Uterus (tissue), 4 donors: ENCODE measurements at places on chromosomes 3 and 15. TPM values are rescaled to one million over a fixed set of nuclear protein-coding genes. Genes with fewer than 3 reads are reported as not detected.
A peak's percentile ranks its signal among the peaks of the same experiment; 100 is the strongest.

The CKMT1B gene
- 0.29 TPM for total RNA-seq

The CEMIP gene
- total RNA-seq, result under 0.01 TPM

The EPHA6 gene
- total RNA-seq, result 7.3 TPM

The ARPIN gene
- total RNA-seq, result 32.8 TPM

The RLBP1 gene
- not detected for total RNA-seq

The SLC28A1 gene
- 0.43 TPM for total RNA-seq

The SI gene
- not detected for total RNA-seq

The MAP2K1 gene
- total RNA-seq, result 38.8 TPM

The REC114 gene
- not detected for total RNA-seq

The GPR149 gene
- total RNA-seq, result not detected

DNA sequence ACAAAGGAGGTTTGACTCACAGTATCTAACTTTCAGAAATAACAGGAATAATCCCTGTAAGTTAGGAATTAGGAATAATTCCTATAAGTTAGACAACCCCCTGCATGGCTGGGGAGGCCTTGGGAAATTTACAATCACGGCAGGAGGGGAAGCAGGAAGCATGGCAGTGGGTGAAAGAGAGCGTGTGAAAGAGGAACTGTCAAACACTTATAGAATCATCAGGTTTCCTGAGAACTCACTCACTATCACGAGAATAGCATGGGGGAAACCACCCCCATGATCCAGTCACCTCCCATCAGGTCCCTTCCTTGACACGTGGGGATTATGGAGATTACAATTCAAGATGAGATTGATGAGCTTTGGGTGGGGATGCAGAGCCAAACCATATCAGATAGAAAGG lies 385.5 kb downstream of the IL20RB start:
- no peaks in the 10 kb centered on the region for H3K4me1 ChIP-seq
- no peak for DNase-seq
- H3K27ac ChIP-seq, result no peak overlapping the region
- no peaks in the 10 kb centered on the region for H3K27me3 ChIP-seq
- H3K4me3 ChIP-seq, result no peak overlapping the region

DNA sequence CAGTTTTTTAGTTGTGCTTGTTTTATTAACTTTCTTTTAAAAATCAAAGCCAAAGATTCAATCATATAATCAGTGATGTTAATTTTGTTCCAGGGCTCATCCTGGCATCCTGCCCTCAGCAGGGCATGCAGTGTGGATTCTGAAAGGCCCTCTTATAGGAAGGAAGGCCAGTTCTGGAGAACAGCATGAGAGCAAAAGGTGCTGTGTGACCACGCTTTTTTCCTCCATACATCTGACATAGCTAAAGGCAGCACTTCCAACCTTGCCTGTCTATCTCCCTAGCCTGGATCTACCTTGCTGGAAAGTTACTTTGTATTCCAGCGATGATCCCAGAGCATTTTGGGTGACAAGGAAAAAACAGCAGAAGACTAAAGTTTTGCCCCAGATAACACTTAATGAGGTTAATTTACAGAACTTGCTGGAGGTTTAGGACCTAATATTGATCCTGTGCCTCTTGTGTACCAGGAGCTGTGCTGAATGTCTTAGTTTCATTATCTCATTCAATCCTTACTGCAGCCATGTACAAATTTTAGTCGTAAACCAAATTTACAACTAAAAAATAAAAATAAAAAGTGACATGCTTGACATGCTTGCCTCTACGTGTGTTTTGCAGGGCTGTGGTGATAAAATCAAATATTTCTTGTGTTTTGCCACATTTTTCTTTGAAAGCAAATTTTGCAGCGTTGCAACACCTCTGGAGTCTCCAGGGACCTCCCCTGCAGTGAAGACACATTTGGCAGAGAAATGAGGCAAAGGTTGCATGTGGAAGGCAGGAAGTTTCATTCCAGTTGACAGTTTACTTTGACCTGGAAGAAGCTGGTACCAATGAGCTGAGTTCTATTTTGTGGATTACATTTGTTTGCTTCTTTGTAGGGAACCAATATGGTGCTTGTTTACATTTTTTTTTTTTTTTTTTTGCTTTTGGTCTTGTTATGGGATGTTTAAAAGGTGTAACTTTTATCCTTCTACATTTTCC lies 13.2 kb downstream of the IL1RAP start:
- DNase-seq, result no peak
- no peaks in the 10 kb centered on the region for H3K36me3 ChIP-seq
- H3K27me3 ChIP-seq, result no peaks in the 10 kb centered on the region
- H3K4me1 ChIP-seq, result no peaks in the 10 kb centered on the region
- no peak overlapping the region for H3K4me3 ChIP-seq
- H3K27ac ChIP-seq, result no peak overlapping the region

DNA sequence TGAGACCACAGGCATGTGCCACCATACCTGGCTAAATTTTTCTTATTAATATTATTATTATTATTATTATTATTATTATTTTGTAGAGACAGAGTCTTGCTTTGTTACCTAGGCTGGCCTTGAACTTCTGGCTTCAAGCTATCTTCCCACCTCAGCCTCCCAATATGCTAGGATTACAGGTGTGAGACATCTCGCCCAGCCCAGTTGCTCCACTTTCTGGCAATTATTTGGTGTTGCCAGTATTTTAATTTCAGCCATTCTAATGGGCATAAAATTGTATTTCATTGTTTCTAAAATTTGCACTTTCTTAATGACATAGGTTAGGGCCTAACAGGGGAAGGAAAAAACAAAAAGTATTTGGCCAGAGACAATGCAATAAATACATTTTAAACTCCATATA lies 1217.6 kb upstream of the ALCAM start:
- no peaks in the 10 kb centered on the region for H3K27me3 ChIP-seq
- no peak for DNase-seq
- no peak overlapping the region for H3K4me3 ChIP-seq
- H3K36me3 ChIP-seq, result no peaks in the 10 kb centered on the region

DNA sequence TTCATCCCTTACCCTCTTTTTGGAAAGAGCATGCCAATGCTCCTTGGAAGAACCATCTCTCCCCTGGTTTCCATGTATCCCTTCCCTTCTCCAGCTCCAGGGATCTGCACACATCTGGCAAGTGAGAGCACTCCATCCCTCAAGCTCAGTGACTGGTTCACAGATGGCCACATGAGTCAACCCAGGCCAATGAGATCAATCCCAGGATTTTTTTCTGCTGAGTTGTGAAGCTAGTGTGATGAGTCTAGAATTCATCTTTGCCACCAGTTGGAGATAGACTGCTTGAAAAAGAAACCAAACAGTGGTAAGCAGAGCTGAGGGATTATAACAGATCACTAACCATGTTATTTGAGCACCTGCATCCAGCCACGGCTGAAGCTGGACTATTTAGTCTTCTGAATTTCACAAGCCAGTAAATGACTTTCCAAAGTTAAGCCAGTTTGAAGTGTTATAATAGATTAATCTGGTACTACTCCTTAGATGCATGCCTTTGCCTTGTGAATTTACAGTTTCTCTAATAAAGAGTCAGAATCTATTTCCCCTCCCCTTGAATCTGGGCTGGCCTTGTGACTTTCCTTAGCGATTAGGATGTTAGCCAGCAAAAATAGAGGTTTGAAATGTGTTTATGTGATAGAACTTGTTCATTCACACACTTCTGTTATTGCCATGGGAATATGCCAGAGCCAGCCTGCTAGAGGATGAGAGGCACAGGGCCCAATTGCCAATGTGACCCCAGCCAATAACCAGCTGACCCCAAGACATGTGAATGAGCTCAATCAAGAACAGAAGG lies 159.8 kb downstream of the WNT5A start:
- DNase-seq, result no peak
- H3K4me1 ChIP-seq, result peaks cover 10% of the 10 kb centered on the region
- H3K27me3 ChIP-seq, result no peaks in the 10 kb centered on the region
- no peak overlapping the region for H3K4me3 ChIP-seq
- no peak overlapping the region for H3K27ac ChIP-seq

- H3K27me3 ChIP-seq, result no peaks in the 10 kb centered on the region
- no peaks in the 10 kb centered on the region for H3K36me3 ChIP-seq
- H3K27ac ChIP-seq, result no peak overlapping the region
- DNase-seq, result no peak
- H3K4me1 ChIP-seq, result no peaks in the 10 kb centered on the region
Measured at GRCh38 chr3:160968761-160969160, 136.4 kb downstream of the B3GALNT1 start.

DNA sequence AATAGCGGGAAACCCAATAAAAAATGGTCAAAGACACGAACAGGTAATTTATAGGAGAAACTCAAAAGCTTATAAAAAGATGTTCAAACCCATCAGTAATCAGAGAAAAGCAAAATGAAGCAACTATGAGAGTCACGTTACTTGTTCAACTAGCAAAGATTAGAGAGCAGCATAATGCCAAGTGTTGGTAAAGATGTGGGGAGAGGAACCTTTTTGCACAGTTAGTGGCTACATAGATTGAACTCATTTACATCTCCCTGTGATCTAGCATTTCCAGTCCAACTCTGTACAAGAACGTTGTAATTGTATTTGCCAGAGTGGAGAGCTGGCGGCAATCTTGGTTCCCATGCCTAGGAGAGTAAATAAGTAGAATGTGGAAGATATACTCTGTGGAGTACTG lies 15.2 kb downstream of the CCR1 start:
- H3K36me3 ChIP-seq, result no peaks in the 10 kb centered on the region
- H3K4me1 ChIP-seq, result no peaks in the 10 kb centered on the region
- no peak overlapping the region for H3K27ac ChIP-seq
- no peaks in the 10 kb centered on the region for H3K27me3 ChIP-seq
- no peak overlapping the region for H3K4me3 ChIP-seq

DNA sequence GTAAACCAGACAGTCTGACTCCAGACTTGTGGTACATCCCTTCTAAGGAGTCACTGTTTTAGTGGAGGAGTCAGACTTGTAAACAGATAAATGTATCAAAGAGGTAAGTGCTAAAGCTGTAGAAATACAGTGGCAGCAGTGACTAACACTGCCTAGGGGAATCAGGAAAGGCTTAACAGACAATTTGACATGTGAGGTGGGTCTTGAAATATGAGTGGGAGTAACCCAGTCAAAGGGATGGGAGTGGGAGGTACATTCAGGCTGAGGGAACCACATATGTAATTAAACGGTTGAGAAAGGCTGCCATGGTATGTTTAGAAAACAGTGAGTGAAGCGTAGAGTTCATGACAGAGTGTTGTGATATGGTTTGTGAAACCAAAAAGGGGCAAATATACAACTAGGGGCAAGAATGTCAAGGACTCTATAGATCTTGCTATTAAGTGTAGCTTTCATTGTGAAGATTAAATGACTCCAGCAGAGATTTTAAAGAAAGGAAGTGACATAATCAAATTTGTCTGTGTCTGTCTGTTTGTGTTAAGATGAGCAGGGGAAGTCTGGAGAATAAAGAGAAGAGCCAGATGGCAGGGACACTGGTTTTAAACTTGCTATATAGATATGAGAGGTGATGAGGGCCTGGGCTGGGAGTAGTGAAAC lies 11.2 kb upstream of the ALCAM start:
- no peaks in the 10 kb centered on the region for H3K27me3 ChIP-seq
- H3K4me1 ChIP-seq, result no peaks in the 10 kb centered on the region
- H3K27ac ChIP-seq, result no peak overlapping the region
- H3K4me3 ChIP-seq, result no peak overlapping the region
- no peaks in the 10 kb centered on the region for H3K36me3 ChIP-seq
- DNase-seq, result no peak

DNA sequence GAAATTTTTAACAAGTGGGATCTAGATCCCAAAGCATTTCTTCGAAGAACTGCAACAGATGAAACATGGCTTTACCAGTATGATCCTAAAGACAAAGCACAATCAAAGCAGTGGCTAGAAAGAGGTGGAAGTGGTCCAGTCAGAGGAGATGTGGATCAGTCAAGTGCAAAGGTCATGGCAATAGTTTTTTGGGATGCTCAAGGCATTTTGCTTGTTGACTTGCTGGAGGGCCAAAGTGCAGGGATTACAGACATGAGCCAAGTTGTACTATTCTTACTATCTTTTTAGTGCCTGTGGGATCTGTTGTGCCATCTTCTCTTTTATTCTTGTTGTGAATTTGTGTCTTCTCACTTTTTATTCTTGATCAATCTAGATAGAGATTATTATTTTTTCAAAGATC lies 82.0 kb downstream of the REC114 start:
- no peak for DNase-seq
- no peak overlapping the region for H3K27ac ChIP-seq
- H3K36me3 ChIP-seq, result no peaks in the 10 kb centered on the region
- no peaks in the 10 kb centered on the region for H3K27me3 ChIP-seq
- no peaks in the 10 kb centered on the region for H3K4me1 ChIP-seq

GRCh38 chr15:65100442-65100841 lies 14.6 kb downstream of the UBAP1L start:
- no peaks in the 10 kb centered on the region for H3K36me3 ChIP-seq
- no peaks in the 10 kb centered on the region for H3K27me3 ChIP-seq
- H3K4me1 ChIP-seq, result no peaks in the 10 kb centered on the region
- no peak for DNase-seq
- no peak overlapping the region for H3K4me3 ChIP-seq

GRCh38 chr3:120554812-120555606 lies 41.1 kb upstream of the NDUFB4 start:
- H3K36me3 ChIP-seq, result no peaks in the 10 kb centered on the region
- no peak for DNase-seq
- peak overlapping the region; percentile 28 for H3K27ac ChIP-seq
- H3K27me3 ChIP-seq, result no peaks in the 10 kb centered on the region
- H3K4me1 ChIP-seq, result no peaks in the 10 kb centered on the region

GRCh38 chr15:74865316-74865715 lies 7.8 kb downstream of the SCAMP2 start:
- peaks cover 11% of the 10 kb centered on the region for H3K4me1 ChIP-seq
- H3K27me3 ChIP-seq, result no peaks in the 10 kb centered on the region
- H3K4me3 ChIP-seq, result no peak overlapping the region
- no peak for DNase-seq
- H3K36me3 ChIP-seq, result no peaks in the 10 kb centered on the region

GRCh38 chr15:69921626-69922619 lies 175.8 kb downstream of the TLE3 start:
- H3K27ac ChIP-seq, result no peak overlapping the region
- H3K36me3 ChIP-seq, result no peaks in the 10 kb centered on the region
- no peak overlapping the region for H3K4me3 ChIP-seq
- H3K4me1 ChIP-seq, result no peaks in the 10 kb centered on the region

GRCh38 chr3:142105991-142106390 lies 43.4 kb downstream of the TFDP2 start:
- no peak overlapping the region for H3K27ac ChIP-seq
- no peaks in the 10 kb centered on the region for H3K27me3 ChIP-seq
- no peaks in the 10 kb centered on the region for H3K4me1 ChIP-seq
- H3K4me3 ChIP-seq, result no peak overlapping the region
- DNase-seq, result no peak
- no peaks in the 10 kb centered on the region for H3K36me3 ChIP-seq

DNA sequence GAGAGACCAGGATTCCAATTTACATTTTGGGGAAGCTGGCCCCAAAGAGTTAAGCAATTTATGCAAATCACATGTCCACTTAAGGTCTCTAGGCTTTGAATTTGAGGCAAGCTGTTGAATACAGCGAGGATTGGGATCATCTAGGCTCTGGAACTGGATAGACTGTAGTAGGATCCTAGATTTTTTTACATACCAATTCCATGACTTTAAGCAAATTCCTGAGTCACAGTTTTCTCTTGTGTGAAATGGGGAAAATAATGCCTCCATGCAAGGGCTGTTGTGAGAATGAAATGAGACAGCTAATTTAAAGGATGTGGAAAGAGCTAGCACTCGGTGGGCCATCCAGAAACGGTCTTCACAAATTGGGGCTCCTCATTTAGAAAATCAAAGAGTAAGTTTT lies 103.4 kb downstream of the MINAR1 start:
- H3K27me3 ChIP-seq, result no peaks in the 10 kb centered on the region
- no peak overlapping the region for H3K27ac ChIP-seq
- no peak overlapping the region for H3K4me3 ChIP-seq
- no peaks in the 10 kb centered on the region for H3K4me1 ChIP-seq
